ENCODE measurements at places on chromosomes 6 and 20. TPM values are rescaled to one million over a fixed set of nuclear protein-coding genes. Genes with fewer than 3 reads are reported as not detected.

BPI gene
- total RNA-seq: 2.4 TPM

EYA4 gene
- total RNA-seq: 7.7 TPM

ADGRF5 gene
- 28.0 TPM for total RNA-seq

CDH26 gene
- total RNA-seq: 4.6 TPM

KIF25 gene
- total RNA-seq: not detected

NANP gene
- total RNA-seq: 12.3 TPM

MUCL3 gene
- not detected for total RNA-seq

ISM1 gene
- 0.99 TPM for total RNA-seq

CRIP3 gene
- total RNA-seq: not detected

AAR2 gene
- total RNA-seq: 31.6 TPM

POFUT1 gene
- total RNA-seq: 33.4 TPM

CLPSL1 gene
- total RNA-seq: not detected

FAM184A gene
- total RNA-seq: 29.1 TPM

ZNF292 gene
- total RNA-seq: 177 TPM

EMILIN3 gene
- 27.2 TPM for total RNA-seq
